Suprapubic skin (tissue), 4 donors: ENCODE measurements at places on chromosomes 3 and 15.

GRCh38 chr3:175601521-175601920, 742.4 kb downstream of the NAALADL2 start:
- no peak for DNase-seq

- DNase-seq = peak; percentile 76
These were observed 1.1 kb downstream of the HHATL start for GRCh38 chr3:42701371-42702065.

GRCh38 chr3:128923576-128923975, 44.2 kb downstream of the ACAD9 start:
- DNase-seq = no peak

GRCh38 chr3:130800829-130801228, 54.2 kb upstream of the PIK3R4 start:
- no peak for DNase-seq

DNA sequence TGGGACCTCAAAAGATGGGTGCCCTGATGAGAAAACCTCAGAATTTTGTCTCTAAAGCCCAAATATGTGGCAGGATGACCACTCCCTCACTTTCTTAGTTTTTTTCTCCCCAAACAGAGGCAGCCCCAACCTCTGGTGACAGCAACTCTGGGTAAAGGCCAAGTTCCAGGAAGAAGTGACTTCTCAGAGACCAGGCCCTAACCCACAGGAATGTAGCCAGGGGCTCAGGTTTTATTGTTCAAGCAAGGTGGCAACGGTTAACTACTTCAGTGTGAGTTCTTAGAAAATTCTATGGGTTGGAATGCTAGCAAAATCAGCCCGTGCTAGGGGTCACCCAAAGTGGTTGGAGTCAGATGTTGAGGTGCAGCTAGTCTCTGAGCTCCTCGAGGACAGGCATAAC, 5.1 kb upstream of the DNAJA4 start:
- DNase-seq = no peak

GRCh38 chr3:140363801-140364200, 314.1 kb upstream of the TRIM42 start:
- no peak for DNase-seq

DNA sequence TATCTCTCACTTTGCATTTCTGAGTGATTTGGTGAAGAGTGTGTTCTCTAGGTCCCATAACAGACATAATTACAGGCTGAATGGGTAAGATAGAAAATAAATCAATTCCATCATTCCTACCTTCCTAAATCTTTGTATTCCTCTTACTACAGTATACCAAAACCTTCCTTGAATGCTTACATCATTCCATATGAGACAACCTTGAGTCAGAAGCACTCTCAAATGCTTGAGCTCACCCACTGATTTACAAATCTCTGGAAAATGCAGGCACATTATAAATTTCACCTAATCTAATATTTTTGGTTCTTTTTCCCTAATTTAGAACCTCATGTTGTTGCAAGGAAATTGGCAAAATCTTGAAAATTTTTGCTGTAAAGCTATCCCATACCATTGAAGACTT, 239.1 kb downstream of the CBLB start:
- DNase-seq = no peak

DNA sequence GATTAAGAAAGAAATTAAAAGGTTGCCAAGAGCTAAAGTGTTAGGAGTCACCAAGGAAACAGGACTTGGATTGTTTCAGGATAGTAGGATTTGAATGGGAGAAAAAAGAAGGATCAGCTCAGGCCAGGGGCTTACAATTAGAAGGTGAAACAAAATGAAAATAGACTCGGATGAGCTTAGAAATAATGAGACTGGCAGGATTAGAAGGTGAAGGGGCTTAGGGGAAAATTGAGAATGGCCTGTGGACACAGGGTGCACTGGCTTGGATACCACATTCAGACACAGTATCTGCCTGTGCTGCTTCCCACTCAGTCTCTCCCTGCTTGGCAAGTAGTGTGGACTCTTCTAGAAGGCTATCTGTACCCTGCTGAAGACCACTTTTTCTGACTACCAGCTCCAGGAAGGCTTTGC, 206.1 kb upstream of the ATP10A start:
- DNase-seq = no peak

DNA sequence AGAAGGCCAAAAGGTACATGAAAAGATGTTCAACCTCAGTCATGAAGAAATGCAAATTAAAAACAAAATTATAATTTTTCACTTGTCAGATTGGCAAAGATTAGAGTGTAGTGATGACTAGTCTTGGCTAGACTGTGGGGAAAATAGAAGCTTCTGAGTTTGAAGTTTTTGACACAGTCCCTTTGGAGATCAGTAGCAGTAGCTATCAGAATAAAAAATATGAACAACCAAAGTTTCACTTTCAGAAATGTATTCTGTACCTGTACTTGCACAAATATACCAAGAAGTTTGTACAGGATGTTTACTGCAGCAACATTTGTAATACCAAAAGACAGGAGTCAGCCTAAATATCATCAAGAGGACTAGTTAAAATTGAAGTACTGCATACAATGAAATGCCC, 14.1 kb downstream of the ATP2C1 start:
- DNase-seq = no peak

DNA sequence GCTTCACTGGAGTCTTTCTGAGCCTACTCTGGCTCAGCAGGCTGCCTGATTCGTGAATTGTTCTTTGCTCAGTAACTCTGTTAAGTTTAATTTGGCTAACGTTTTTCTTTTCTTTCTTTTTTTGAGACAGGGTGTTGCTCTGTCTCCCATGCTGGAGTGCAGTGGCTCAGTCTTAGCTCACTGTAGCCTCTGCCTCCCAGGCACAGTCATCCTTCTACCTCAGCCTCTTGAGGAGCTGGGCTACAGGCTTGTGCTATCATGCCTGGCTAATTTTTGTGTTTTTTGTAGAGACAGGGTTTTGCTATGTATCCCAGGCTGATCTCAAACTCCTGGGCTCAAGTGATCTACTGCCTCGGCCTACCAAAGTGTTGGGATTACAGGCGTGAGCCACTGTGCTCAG, 165.0 kb downstream of the PEX5L start:
- DNase-seq = no peak

- DNase-seq = no peak
These were observed 21.8 kb upstream of the ATP13A5 start for GRCh38 chr3:193400304-193400703.

DNA sequence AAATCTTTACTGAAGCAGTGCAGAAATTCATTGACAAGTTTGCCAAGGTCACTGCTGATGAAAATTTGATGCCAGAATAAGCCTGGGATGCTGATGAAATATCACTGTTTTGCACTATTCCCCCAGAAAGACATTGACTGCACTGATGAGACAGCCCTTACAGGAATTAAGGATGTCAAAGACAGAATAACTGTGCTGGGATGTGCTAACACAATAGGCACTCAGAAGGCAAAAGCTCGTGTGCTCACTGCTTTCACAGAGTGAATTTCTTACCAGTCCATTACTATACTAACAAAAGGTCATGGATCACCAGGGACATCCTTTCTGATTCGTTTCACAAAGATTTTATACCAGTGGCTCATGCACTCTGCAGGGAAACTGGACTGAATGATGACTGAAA, 69.4 kb downstream of the MCF2L2 start:
- DNase-seq = no peak

DNA sequence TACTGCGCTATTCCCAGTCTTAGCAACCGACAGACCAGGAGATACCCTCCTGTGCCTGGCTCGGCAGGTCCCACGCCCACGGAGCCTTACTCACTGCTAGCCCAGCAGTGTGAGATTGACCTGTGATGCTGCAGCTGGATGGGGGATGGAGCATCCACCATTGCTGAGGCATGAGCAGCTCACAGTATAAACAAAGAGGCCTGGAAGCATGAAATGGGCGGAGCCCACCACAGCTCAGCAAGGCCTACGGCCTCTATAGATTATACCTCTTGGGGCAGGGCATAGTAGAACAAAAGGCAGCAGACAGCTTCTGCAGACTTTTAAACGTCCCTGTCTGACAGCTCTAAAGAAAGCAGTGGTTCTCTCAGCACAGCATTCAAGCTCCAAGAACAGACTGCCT, 160.3 kb downstream of the ANXA2 start:
- DNase-seq = no peak

GRCh38 chr3:138940446-138940845, 6.5 kb downstream of the FOXL2 start:
- DNase-seq = no peak

DNA sequence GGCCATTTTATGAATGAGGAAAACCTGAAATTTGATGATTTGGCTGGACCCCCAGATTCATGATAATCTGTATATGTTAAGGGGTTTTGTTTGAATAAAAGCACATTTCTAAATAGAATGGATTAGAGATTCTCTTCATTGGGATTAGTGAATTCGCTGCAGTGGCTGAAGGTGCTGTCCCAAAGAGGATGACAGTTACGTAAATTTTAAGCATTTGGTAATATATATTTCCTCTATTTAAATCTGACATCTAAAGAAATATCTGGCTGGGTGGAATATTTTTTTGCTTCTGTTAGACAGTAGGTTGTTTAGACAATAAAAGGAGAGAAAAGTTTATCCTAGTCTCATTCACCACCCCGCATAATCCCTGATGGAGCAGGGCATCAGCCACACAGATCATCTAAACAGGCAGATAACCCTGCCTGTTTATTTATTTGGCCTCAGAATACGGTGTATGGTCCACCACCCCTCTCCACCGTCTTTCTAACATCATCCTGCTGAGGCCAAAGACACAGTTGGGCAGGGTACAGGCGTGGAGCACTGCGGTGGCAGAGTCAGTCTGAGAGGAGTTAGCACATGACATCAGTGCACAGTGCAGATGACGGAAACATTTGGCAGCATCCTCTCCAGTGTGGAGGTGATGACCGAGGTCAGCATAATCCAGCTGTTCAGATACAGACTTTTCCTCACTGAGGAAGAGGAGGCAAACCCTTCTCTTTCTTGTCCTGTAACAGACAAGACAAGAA, 20.4 kb upstream of the NFKBIZ start:
- peak; percentile 79 for DNase-seq

DNA sequence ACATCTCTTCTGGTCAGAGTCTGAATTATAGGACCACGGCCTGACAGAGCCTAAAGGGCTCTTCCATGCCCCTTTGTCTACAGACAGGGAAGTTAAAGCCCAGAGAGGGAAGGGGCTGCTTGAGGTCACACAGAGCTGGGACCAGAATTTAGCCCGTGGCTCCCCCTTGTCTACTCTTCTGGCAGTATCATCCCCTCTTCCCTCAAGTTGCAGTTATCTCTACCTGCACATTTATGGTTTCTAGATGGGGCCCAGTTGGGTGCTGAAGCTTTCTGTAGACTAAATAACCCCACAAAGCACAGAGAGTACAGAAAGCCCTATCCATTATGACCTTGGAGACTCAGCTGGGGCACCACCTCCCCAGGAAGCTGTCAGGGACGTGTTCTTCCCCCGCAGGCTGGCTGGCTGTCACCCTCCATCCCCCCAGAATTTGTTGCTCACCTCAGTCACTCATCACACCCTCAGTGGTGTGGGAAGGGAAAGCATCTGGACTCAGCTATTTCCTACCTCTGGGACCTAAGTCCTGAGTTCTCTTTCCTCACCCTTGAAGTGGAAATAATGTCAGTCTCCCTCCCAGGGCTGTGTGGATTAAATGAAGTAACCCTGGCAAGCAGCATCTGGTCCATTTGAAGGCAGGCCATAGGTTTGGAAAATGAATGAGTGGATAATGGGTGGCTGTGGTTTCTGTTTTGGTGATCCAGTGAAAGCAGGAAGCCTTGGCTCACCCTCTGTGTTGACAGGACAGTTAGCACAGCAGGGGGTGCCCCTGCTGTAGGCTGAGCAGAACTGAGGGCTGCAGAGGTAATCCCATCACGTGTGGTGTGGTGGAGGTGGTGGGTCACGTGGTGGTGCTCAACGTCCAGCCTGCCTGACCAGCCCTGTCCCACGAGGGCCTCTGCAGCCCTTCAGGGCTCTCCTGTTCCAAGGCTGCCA, 16.3 kb downstream of the ACOX2 start:
- no peak for DNase-seq

DNA sequence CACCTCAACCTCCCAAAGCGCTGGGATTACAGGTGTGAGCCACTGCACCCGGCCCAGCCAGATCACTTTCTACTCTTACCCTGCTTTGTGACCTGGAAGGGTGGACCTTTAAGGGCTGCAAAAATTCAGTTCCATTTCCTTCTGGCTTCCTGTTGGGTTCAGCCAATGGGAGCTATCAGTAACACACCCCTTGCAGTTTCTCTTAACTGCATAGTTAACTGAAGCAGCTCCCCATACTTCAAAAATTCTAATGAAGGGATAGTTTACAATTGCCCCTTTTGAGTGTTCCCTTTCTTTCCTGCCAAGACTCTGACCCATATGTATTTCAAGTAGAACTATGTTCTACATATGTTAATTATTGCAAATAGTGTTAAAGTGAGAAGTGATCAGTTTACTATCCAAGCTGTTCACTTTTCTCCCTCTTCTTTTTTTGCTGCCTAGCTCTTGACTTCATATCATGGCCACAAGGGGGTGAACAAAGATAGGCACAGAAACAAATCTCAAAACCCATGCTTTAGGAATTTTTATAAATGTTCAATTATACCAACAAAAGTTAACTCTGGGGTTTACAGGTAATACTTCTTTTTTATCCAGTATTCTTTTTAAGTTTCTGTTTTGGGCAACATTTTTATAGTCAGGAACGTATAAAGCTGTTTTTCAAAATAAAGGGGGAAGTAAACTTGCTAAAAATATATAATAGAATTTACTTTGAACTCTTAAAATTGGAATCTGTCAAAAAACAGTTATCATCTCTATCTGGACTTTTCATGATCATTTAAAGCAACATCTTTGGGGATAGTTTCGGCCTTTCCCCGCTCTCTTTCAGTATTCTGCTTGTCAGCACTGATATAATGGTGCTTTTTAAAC, 8.1 kb downstream of the PGBD4 start:
- no peak for DNase-seq

DNA sequence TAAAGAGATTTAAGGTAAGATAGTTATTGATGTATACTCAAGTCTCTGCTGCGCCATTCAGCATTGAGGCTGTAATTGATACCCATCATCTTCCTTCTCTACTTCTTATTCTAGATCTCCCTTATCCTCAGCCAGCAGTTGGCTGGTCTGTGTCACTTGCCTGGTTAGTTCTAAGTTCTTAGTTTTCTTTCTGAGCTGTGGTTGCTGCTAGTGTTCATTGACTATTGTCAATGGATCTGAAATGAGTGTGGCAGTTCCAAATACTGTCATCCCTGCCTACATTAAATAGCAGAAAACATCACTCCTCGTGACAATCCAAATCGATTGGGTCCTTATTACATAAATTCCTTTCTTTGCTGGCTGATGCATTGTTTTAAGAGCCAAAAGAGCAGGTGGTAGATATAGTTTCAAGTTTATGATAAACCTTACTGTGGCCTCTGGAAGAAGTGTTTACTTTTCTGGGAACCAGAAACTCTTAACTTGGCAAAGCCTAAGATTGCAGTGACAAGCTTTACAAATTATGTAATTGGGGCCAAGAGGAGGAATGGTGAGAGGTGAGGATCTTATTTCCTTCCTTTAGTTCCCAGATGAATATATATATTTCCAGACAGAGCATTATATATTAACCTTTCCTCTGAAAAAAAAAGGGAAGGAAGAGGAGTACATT, 168.0 kb downstream of the GMNC start:
- no peak for DNase-seq

- DNase-seq = no peak
These were observed 62.4 kb upstream of the NPHP3 start for GRCh38 chr3:132784502-132785025.
